ENCODE measurements at places on chromosomes 2 and 18.

DNA sequence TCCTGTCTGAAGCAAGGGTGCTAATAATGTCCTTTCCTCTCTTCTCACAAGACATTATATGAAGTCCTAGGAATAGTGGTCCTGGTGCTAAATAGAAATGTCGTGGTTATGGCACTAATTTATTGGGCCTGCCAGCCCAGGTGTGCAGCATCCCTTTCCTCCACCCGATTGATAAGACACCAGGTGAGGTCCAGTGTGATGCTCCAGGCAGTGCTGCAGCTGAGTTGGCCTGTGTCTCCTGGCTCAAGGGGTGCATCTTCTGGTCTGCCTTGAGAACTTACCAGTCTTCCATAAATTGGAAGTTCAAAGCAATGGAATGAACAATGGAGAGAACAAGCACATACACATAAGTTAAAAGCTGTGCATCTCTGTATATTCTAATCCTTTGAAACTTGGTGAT lies 26.9 kb downstream of the CRIM1 start:
- no peak for DNase-seq

GRCh38 chr2:127498386-127498785 lies 27.9 kb downstream of the IWS1 start:
- no peak for DNase-seq

- no peak for DNase-seq
Observed at GRCh38 chr18:10928772-10929373, 220.5 kb downstream of the PIEZO2 start.

GRCh38 chr2:21633911-21634310 lies 510.1 kb downstream of the TDRD15 start:
- no peak for DNase-seq

DNA sequence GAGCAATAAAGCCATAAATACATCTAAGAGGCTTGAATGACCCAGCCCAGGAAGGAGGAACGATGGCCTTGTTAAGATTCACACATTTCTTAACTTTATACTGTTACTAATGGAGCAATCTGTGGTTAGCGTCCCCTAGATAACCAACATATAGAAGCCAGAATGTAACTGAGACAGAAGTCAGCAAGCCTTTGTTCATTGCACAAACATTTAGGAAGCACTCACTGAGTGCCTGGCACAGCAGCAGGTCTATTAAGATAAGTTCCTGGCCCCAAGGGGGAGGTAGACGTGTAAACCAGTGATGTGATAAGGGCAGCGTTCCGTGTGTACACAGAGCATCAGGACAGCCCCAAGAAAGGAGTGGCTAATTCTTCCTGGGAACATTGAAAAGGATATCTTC lies 63.6 kb upstream of the ATL2 start:
- DNase-seq: no peak

- DNase-seq: no peak
Observed at GRCh38 chr18:70036771-70037347, 89.2 kb upstream of the CD226 start.

- DNase-seq: no peak
Observed at GRCh38 chr18:47558110-47558750, 306.8 kb upstream of the SKOR2 start.

- no peak for DNase-seq
Observed at GRCh38 chr18:63956755-63957154, 7.7 kb downstream of the HMSD start.

DNA sequence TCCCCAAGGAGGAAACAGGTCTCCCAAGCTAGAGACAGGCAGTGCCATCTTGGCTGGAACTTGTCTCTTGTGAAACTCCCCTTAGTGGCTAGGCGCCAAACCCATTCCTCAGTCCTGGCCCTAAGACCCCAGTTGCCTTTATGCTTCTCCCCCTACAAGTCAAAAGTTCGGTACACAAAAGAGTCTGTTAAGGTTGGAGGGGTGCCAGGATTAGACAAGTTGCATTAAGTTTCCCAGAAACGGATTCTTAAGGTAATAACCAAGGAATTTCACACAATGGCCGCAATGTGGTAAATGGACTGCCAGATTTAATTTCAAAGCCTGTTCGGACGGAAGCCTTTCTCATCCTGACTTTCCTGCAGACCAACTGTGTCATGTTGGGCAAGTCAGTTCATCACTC lies 80.7 kb downstream of the CCBE1 start:
- DNase-seq: no peak

DNA sequence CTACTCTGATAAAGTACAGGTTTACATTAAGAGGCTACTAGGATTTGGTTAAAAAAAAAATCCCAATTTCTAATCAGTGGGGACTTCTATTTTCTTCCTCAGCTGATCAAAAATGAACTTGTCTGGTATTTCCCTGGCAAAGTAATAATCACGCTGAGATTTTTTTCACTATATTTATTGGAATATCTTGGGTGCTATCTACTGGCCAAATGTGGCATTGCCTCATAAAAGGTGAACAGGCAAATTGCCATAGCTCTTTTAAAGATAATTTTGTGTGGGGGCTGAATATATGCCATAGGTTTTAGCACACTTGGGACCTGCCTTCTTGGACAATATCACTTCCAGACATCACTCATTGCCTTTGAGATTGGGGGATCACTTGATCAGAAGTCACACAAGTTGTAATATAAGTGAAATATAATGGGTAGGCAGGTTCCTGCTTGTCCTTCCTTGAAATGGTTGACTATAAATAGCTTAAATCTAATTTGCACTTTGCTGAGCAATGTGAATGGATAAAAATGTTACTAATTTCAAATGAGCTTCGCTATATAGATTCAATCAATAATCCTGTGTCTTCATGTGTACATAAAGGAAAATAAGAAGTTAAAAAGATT lies 7.0 kb upstream of the NXPH2 start:
- no peak for DNase-seq

- no peak for DNase-seq
Observed at GRCh38 chr2:237159006-237159911, 73.6 kb downstream of the COPS8 start.

DNA sequence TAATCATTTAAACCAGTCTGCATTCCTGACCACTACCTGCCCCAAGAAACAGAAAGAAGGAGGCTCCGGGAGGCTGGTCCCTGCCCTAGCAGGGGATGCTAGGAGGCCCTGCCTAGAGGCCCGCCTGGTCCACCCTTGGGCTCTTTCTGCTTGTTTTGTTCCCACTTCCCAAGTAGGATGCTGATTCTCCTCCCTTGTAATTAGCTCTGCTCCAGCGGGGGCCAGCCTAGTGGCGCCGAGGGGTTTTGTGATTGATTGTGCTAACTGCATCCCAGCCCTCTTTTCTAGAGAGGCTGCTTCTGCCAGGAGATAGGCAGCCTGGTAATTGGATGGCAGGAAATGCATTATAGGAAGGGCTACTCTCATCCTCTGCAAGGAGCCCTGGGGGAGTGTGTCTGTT lies 220.0 kb downstream of the LOXHD1 start:
- no peak for DNase-seq

GRCh38 chr2:42957109-42957860 lies 164.9 kb upstream of the HAAO start:
- no peak for DNase-seq

- no peak for DNase-seq
Observed at GRCh38 chr2:43107679-43108078, 118.7 kb downstream of the ZFP36L2 start.

GRCh38 chr2:226906163-226906693 lies 70.4 kb downstream of the RHBDD1 start:
- DNase-seq: no peak

DNA sequence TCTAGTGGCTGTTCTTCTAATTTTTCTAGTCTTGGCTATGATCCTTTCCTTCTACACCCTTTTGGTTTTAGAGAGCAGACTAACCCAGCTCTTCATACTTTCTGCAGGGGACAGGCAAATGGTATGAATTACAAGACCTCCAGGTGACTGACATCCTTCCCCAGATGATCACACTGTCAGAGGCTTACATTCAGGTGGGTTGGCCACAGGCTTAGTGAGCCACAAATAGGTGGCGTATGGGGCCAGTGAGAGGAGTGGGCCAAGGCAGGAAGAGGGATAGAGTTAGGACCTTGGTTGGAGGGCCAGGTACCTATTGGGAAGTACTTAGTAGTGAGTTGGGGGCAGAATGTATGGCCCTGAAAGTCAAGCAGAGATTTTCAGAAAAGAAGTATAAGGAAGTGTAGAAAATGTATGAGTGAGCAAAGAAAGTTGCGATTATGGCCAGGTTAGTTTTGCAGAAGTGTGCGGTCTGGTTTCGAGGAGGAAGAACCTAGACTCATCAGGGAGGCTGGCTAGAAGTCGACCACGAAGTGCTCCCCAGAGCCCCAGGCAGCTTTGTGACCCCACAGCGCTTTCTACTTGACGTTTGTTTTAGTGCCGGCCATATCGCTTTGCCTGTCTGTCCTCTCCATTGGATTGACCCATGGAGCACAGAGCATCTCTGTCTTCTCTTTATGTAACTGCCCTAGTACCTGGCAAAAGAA lies 20.0 kb downstream of the SFTPB start:
- DNase-seq: no peak

GRCh38 chr2:101341901-101342624 lies 33.6 kb upstream of the RNF149 start:
- DNase-seq: peak; percentile 65

DNA sequence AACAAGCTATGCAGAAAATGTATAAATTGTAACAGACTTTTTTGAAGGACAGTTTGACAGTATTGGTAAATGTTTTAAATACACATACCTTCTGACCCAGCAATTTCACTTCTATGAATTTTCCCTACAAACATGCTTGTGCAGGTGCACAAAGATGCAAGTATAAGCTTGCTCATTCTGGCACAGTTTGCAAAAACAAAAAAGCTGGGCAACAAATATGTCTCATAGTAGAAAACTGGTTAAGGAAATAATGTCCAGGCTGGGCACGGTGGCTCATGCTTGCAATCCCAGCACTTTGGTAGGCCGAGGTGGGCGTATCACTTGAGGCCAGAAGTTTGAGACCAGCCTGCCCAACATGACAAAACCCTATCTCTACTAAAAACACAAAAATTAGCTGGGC lies 96.9 kb upstream of the NEDD4L start:
- no peak for DNase-seq

- no peak for DNase-seq
Observed at GRCh38 chr2:84116143-84116542, 342.9 kb downstream of the SUCLG1 start.

GRCh38 chr2:135055182-135055786 lies 3.2 kb downstream of the RAB3GAP1 start:
- DNase-seq: no peak

- no peak for DNase-seq
Observed at GRCh38 chr18:42047721-42048120, 92.7 kb downstream of the PIK3C3 start.

- DNase-seq: no peak
Observed at GRCh38 chr2:45986509-45986908, 310.7 kb upstream of the EPAS1 start.

- DNase-seq: no peak
Observed at GRCh38 chr2:233013027-233013461, at the start of gene NGEF. Gene NGEF (minus strand): TSS chr2:233013256. CDS start chr2:232974890, 38,366 bp downstream.

DNA sequence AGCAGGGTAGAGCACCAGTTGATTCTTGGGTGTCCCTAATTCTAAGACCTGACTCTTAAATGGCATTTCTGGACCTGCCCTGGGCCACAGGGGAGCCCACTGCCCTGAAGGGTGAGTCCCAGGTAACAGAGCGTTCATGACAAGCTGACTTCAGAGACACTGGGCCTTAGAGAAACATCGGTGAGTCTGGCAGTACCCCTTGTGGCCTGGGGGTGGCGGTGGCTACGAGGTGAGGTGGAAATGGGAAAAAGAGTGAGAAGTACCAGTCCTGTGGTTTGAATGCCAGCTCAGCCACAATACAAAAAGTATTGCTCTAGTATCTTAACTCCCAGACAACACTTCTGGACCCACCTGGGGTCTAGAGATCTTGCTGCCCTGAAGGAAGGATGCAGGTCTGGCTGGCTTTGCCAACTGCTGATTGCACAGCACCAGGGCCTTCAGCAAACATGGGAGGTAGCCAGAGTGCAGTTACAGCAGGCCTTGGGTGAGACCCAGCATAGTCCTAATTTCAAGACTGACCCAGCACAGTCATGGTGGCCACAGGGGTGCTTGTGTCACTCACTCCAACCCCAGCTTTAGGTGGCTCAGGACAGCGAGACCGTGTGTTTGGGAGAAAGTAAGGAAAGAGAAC lies 44.5 kb downstream of the USP34 start:
- peak; percentile 59 for DNase-seq

DNA sequence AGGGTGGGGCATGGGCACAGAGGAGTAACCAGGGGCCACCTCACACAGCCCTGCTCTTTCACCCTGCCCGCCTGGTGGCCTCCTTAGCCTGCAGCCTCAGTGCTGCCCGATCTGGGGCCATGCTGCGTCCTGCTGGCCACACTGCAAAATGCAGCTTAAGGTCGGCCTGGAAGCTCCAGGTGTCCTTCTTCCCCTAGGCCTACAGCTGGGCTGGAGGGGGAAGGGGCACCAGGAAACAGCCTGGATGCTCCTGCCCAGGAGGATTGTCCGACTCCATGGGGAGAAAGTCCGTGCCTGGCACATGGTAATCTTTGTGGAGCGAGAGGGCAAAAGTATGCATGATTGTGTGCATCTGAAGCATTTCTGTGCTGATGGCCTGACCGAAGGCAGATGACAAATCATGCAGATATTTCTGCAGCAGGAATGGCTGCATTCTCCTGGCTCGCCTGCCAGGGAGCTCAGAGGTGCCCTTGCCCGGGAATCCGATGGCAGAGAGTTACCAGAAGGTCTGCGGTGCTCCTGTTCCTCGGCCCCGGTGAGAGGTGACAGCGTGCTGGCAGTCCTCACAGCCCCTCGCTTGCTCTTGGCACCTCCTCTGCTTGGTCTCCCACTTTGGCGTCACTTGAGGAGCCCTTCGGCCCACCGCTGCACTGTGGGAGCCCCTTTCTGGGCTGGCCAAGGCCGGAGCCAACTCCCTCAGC lies 12.8 kb upstream of the ALPP start:
- DNase-seq: no peak

DNA sequence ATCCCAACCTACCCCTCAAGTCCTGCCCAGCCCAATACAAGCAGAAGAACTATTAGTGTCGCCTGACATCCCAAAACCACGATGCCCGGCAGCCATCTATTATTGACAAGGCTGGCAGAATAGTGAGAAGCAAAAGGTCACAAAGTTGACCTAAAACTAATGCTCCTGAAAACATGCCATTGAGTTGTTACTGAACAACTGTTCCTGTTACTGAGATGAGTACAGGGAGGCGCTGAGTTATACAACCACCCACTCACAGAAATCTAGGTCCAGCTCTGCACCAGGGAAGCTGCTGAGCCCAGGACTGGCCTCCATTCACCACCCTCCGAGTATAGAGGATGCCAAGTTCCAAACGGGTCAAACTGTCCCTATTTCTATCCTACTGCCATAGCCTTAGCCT lies 180.0 kb upstream of the ACAA2 start:
- DNase-seq: no peak

GRCh38 chr18:76491473-76491775 lies 3.6 kb downstream of the ZNF516 start:
- DNase-seq: peak; percentile 46

Data from activated T-cell treated with anti-CD3 and anti-CD28 coated beads for 48 hours (primary cell).